CD4-positive, alpha-beta T cell (primary cell): ENCODE measurements at places on chromosomes 1 and 21. TPM values are rescaled to one million over a fixed set of nuclear protein-coding genes. Genes with fewer than 3 reads are reported as not detected.

DNA sequence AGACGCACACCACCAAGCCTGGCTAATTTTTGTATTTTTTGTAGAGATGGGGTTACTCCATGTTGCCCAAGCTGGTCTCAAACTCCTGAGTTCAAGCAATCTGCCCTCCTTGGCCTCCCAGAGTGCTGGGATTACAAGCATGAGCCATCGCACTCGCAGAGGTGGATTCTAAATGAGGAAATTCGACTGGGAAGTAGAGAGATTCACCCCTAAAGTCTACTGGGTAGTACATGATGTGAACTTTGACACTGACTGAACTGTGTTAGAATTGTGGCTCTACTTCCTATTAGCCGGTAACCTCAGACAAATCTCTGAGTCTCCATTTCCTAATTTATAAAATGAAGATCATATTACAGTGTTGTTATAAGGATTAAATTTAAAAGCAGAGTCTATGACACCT, 276.0 kb upstream of the NR5A2 start:
- DNase-seq = no peak

C1orf159 gene
- 11.3 TPM for total RNA-seq

INAVA gene
- total RNA-seq = not detected

A3GALT2 gene
- not detected for total RNA-seq

DNA sequence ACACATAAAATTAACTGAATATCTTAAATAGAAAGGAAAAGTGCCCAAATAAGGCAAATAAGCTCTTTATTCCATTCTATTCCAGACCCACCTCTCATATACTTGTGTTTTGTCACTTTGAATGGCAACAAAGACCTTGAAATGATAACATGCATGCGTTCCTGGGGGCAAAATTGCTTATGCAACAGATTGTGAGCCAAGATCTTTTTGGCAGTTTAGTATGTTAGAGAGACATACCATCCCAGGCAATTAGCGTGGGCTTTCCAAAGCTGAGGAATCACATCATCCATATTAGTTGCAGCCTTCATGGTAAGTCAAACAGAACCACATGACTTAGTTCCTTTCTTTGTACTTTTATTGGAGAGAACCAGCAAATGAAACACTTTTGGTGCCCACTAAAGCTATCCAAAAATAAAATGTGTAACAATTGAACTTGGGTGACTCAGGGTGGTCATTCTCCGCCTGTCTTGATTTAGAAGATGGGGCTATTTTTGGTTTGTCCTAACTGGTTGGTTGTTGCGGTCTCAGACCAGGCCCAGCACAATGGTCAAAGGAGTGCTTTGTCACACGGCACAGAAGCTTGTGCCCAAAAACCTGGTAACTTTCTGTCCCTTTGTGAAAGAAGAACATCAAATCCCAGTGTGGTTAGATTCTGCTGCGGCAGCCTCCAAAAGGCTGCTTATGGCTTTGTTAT, 68.7 kb upstream of the ATF3 start:
- DNase-seq = no peak

DNA sequence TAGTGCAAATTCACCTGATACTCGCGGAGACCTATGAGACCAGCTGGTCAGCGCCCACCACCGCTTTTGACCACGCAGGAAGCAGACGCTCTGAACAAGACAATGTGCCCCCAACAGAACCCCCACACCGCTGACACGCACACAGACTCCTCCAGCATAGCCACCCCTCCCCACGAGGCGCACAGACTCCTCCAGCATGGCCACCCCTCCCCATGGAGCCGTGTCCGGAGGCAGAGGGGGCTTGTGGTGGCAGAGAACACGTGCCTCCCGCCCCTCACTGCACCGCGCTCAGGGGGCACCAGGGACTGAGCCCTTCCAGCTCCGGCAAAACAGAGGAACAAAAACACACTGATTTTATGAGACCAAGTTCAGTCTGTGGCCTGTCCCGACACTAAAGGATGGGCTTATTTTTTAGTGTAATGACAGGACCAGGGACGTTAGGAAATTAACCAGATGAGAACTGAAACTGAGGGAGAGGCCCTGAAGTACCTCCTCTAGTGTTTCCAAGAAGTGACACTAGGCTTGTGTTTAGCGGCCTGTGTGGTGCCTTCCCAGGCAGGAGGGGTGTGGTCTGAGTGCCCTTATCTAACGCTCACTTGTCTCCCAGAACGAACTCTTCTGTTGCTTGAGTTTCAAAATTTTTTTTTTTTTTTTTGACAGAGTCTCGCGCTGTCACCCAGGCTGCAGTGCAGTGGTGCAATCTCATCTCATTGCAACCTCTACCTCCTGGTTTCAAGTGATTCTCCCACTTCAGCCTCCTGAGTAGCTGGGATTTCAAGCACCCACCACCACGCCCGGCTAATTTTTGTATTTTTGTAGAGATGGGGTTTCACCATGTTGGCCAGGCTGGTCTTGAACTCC, 10.0 kb upstream of the AGPAT3 start:
- DNase-seq = no peak
